Putamen (tissue), 1 donor: ENCODE measurements at places on chromosomes 7 and 10.

GRCh38 chr10:49089152-49089551 is 26.2 kb downstream of the VSTM4 start:
- no peak for DNase-seq

DNA sequence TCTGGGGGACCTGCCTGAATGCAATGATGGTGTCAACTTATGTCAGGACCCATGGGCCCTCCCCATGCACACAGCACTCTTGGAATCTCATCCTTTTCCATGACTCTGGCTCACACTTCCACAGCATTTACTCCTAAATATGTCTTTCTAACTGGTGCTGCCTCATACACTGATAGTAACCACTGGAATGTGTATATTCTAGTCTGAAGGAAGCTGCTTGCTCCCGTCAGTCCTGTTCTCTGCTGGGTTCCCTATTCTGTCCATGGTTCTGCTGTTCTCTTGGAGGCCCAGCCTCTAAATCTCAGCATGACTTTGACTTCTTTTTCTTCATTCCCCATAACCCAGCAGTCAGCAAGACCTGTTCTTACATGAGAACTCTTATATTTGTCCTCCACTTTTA is 1055.1 kb downstream of the KCNMA1 start:
- no peak for DNase-seq

DNA sequence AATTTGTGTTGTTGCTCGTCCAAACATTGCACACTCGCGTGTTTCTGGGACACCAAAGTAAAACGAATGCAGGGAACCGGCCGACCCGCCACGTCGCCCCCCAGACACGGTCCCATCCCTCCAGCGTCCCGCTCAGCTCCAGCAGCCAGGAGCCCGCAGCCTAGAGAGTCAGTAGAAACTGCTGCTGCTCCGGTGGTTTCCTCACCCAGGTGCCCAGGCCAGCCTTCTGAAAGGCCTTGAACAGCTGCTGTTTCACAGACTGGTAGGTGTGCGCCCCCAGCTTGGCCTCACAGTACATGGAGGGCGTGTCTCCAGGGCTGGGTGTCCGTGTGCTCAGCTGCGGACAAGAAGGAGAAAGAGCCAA is 126.8 kb downstream of the WDR37 start:
- no peak for DNase-seq

GRCh38 chr7:104980440-104980839 is 33.6 kb upstream of the KMT2E start:
- no peak for DNase-seq

DNA sequence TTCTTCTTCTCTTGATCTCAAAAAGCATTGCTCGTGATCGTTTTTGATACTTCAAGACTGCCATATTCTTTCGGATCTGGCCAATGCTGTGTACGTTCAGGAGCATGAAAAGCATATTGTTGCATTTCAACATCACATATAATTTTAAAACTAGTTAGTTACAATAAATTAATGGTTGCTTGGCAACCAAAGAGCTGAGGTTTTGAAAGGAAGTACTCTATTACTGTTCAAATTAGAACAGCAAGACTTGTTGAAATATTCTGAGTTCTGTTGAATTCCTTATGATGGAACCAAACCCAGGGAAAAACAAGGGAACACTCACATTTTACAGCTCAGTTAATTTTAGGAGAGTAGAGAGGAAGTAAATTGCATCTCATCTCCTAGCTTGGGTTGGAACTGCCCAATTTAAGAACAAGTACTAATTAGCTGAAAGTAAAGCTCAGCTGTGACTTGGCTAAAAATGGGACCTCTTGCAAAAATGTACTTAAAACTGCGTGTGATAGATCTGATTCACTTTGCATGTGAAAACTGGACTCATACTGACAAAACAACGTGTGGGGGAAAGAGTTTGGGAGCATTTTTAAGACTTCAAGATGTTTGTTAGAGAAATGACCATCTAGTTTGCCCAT is 21.2 kb downstream of the OR9A2 start:
- DNase-seq = no peak

DNA sequence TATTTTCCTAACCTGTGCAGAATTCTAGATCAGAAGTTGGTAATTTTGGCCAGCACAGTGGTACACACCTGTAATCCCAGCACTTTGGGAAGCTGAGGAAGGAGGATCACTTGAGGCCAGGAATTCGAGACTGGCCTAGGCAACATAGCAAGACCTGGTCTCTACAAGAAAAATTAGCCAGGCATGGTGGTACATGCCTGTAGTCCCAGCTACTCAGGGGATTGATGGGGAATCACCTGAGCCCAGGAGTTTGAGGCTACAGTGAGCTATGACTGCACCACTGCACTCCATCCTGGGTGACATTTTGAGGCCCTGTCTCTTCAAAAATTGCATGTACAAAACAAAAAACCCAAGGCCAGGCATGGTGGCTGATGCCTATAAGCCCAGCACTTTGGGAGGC is 8.6 kb downstream of the PGAM1 start:
- DNase-seq = no peak

DNA sequence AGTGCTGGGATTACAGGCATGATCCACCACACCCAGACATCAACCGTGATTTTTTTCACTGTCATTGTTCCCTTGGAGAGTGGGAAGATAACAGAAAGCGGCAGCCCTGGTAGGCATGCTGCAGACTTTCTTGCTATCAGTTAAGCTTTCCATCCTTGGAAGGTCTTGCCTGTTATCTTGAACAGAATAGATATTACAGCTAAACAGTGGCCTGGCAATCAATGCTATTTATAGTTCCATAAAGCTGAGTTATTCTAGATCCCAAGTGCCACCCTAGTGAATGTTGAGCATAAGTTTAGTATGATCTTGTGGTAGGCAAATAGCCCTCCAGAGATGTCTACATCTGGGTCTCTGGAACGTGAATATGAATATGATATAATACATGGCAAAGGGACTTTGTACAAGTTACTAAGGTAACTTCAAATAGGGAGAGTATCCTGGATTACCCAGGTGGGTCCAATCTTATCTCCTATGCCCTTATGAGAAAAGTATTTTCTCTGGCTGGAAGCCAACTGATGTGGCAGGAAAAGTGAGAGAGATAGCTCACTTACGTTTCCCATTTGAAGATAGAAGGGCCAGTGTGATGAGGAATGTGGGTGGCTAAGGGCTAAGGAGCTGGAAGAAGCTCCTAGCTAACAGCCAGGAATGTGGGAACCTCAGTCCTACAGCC is 609.1 kb upstream of the IGFBP3 start:
- no peak for DNase-seq

DNA sequence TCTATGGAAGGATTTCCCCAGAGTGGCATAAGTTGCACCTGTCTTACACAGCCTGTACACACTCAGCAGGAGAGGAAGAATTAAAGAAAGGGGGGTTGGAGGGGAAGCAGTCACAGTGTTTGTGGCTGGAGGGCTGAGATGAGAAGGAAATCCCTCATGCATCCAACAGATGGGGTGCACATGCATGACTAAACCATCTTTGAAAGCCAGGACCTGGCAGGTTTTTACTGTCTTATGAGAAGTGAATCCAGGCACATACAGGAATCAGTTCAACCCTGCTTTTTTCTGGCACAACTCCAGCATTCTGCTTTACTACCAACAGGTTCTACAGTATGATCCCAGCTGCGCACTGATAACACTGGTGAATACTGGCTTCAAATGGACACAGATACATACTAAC is 107.7 kb downstream of the CACNA2D1 start:
- DNase-seq = no peak

DNA sequence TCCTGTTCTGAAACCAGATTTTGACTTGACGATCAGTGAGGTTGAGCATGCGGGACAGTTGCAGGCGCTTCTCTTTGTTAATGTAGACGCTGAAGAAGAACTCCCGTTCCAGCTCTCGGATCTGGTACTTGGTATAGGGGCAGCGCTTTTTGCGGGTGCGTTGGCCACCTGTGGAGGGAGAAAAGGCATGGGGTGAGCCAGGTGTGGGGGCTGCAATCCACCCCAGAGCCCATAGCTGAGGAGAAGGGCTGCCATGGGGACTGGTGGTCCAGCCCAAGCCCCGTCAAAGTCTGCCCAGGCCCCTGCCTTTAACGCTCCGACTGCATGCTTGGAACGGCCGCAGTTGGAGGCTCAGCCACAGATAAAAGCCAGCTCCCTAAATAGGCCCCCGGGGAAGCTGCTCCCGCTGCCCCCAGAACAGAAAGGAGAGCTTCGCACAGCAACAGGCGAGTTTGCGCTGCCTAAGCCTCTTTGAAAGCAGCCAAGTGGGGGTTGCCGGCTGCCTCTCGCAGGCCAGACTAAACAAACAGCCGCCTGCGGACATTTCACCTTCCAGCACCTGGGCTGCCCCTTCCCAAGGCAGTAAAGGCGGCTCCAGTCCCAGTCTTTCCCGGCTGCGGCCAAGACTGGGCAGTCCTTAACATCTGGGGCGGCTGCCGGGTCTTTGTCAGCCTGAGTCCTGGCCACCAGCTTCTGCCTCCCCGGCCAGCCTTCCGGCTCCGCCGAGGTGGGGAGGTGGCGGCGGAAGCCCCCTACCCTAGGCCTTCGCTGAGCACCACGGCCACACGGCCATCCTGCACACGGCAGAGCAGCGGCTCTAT is 2.0 kb downstream of the HOXA11 start:
- DNase-seq = no peak

DNA sequence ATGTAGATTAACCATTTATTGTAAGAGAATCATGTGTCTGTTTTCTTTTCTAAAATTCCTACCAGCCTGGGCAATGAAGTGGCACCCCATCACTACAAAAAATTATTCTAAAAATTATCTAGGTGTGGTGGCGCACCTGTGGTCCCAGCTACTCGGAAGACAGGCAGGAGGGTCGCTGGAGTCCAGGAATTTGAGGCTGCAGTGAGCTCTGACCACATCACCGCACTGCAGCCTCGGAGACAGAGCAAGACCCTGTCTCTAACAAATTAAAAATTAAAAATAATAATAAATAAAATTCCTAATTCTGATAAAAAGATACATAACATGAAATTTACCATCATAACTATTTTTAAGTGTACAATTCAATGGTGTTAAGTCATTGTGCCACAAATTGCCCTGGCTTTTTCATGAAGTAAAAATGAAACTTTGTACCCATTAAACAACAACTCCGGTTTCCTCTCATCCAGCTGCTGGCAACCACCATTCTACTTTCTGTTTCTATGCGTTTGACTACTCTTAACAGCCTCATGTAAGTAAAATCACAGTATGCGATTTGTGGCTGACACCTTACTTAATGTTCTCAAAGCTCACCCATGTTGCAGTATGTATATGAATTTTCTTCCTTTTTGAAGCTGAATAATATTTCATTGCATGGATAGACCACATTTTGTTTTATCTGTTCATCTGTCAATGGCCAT is 20.6 kb upstream of the USP6NL start:
- no peak for DNase-seq

GRCh38 chr7:100465702-100466311 is 1.7 kb upstream of the SPACDR start:
- peak; percentile 98 for DNase-seq

- no peak for DNase-seq
Measured at GRCh38 chr7:102223184-102223583, 63.5 kb upstream of the SH2B2 start.

DNA sequence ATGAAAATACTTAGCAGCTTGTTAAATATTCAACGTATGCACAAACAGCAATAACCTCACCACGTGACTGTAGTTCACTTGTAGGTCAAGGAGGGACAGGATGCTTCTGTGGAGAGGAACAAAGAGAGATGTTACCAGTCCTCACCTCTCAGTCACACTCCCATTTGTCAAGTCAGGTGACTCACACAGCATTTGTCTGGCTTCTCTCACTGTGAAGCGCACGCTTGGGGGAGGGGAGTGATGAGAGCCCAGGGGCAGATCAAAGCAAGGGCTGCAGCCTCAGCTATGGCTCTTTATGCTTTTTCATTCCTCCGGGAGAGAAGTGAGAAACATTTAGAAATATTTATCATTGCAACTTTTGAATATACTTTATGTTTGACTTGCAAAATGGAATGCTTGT is 2.9 kb upstream of the RBM20 start:
- no peak for DNase-seq

DNA sequence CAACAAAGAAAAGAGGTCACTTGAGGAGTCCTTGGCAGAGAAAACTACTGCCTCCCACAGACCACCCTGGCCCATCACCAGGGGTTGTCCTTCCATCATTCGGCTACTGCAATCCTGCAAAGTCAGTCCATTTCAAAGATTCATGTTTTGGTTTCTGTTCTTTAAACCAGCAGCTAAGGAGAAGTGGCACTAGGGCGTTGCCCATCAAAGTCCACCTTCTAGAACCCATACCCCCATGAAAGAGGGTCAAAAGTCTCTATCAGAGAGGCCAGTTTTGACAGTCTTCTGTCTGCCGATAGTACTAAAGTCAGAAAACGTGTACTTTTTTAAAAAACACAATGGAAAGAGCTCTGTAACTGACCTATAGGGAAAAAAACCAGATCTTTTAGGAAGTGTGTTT is 14.4 kb downstream of the CCDC6 start:
- no peak for DNase-seq

DNA sequence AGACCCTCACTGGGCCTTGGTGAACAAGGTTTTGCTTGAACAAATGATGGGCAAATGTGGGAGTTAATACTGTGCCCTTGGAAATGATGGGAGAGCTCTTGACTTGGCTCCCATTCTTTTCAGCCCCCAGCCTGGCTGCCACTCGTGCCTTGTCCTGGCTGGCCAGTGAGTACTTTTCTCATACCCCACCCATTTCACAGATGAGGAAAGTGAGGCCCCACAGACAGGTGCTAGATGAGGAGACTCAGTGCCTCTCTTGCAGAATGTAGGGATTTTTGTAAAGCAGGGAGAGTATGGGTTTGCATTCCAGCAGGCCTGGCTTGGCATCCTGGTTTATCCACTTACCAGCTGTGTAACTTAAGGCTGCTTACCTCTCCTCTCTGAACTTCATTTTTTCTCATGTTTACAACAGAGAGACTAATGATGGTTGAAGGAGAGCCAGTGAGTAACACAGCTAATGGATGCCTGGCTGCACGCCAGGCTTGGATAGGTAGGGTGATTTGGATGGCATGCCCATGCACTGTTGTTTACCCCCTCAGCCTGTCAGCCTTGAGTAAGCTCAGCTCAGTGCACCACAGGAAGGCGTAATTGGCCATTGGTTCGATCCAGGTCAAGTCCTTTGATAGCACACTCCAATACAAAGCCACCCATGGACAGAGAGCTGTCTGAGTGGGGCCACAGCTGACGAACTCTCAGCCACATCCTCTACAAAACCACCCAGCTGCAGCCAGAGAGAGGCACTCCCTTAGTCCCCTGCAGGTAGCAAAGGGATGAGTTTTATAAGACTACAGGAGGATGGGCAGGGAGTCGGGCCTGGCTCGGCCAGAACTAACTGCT is 436.8 kb downstream of the RPS24 start:
- DNase-seq = no peak

DNA sequence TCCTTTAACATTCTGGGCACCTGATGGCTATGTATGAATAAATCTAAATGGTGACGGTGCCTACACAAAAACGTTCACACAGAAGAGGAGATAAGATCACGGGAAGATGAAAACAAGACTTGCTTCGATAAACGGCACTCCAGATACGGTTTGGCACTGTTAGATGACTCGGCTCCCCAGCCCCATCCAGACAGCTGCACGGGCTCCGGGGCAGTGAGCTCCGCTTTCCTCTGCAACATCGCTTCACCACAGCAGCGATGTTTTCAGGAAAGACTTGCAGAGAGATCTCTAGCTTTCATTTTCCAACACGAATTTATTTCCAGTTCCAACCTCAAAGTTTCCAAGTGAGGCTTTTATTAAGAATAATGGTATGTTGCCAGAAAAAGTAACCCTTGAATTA is 132.1 kb downstream of the KLF6 start:
- DNase-seq = no peak
